Left ventricle myocardium superior (tissue), 1 donor: ENCODE measurements at places on chromosomes 4 and X.

DNA sequence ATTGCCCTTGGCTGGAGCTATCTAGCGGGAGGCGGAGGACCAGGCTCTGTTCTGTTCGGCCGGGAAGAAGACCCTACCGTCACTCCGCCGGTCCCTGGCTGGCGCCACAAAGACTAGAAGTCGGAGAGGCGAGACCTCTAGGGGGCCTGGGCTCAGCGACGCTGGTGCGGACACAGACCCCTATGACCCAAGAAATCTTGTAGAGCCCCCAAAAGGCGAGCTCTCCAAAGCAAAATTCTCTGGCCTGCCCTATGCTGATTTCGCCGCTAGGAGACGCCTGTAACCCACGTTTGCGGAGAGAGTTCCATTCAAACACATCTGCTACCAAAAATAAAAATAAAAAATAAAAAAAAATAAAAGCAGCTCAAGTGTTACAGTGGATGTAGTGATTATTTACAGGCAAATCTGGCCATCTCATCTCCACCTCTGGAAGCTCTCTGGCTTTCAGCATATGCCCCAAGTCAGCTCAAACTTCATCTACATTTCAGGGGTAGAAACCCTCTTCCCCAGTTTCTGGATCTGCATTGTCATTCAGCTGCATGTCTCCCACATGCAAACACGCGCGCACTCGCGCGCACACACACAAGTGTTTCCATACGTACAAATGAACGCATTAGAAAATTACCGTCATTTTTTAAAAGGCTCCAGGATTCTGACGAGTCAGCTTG is 2.4 kb upstream of the PCDH10 start:
- DNase-seq: peak; percentile 42

- no peak for DNase-seq
Observed at GRCh38 chr4:138773321-138773720, 242.3 kb upstream of the NOCT start.

DNA sequence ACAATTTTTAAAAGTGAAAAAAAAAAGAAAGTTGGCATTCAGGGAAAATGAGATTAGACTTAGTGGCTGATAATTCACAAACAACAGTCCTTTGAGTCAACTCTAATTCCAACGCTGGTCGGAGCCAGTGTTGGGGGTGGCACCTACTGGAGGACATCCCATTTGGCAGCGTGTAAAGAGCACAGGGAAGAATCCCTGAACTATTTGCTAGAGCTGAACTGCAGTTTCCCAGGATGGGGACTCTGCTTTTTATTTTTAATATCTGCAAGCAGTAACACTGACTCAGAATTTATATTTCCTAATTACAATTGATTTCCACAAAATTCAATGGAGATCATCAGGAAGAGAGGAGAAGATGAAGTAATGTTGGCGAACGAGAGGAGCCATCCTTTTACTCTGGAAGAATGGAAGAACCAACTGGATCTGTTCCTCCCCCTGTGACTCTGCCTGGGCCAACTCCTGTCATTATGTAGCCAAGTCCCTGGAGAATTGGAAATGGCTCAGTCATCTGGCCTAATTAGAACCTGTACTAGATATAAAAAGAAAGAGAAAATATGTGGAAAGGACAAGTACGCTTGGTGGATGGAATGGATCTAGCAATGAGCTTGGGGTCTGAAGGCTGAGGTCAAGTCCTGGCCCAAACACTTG is 76.7 kb downstream of the IRF2 start:
- DNase-seq: no peak

DNA sequence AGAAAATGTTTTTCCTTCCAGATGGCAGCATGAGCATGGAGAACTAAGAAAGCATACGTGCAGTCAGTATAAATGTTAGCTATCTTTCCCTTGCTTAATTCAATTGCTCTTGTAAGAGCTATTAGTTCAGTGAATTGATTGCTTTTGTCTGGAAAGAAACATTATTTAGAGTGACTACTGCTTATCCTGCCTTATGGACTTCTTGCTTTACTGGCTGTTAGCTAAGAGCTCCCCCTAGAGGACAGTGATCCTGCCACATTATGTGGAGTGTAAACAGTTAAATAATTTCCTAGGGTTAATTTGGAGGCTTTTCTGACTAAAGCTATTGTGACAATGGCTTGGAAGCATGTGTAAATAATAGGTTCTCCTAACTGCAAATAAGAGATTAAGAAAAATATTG is 1402.4 kb downstream of the FAM133A start:
- DNase-seq: no peak
